IMR-90 (cell line): ENCODE measurements at places on chromosomes 7 and 10. TPM values are rescaled to one million over a fixed set of nuclear protein-coding genes. Genes with fewer than 3 reads are reported as not detected.
A peak's percentile ranks its signal among the peaks of the same experiment; 100 is the strongest.

DNA sequence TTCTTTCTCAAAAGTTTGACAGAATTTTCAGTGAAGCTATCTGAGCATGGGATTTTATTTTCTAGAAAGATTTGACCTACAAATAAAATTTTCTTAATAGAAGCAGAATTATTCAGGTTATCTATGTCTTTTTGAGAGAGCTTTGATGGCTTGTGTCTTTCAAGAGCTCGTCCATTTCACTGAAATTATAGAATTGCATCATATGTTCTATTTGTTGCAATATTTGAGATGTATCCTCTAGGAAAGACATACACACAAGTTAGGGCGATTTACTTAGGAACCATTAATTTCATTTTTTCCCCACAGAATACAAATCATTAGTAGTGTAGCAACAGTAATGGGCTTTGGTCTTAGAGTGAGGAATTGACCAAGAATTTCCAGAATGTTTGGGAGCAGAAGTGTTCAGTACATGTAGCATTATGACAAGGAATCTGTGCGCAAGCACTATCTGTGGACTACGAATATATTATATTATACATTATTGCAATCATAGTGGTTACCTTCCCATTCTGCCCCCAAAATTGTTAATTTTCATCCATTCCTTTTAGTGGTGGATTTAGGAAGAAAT, 12.8 kb upstream of the COL17A1 start:
- H3K27ac ChIP-seq, result no peak overlapping the region
- no peak overlapping the region for H3K4me3 ChIP-seq
- DNase-seq, result peak; percentile 49
- H3K36me3 ChIP-seq, result no peaks in the 10 kb centered on the region
- peaks cover 2% of the 10 kb centered on the region; the same call in 1 of the 2 replicates for H3K4me1 ChIP-seq
- no peaks in the 10 kb centered on the region for H3K27me3 ChIP-seq

GRCh38 chr10:69853064-69853463, 51.4 kb downstream of the COL13A1 start:
- H3K36me3 ChIP-seq, result no peaks in the 10 kb centered on the region
- H3K4me3 ChIP-seq, result no peak overlapping the region
- H3K4me1 ChIP-seq, result no peaks in the 10 kb centered on the region; the same call in 1 of the 2 replicates
- no peak for DNase-seq
- no peaks in the 10 kb centered on the region for H3K27me3 ChIP-seq

DNA sequence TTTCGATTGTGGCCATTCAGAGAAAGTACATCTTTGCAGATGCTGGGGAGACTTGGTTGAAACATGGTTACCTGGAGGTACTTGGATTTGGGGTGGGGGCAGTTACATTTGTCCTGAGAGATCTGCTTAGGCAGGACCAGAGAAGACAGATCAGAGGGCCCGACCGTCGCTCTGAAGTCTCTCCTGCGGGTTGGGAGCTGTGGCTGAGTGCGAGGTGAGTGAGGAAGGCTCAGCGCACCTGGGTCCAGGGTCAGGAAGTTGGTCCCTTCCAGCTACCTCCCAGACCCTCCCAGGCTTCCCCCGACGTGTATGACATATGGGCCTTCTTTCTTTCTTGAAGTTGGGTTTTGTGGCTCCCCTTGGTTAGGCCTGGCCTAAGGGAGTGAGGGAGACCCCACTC, 56.3 kb downstream of the LHPP start:
- H3K36me3 ChIP-seq, result no peaks in the 10 kb centered on the region
- H3K27me3 ChIP-seq, result peaks cover 2% of the 10 kb centered on the region; the same call in 1 of the 2 replicates
- no peaks in the 10 kb centered on the region; the same call in 1 of the 2 replicates for H3K4me1 ChIP-seq
- H3K27ac ChIP-seq, result no peak overlapping the region
- H3K4me3 ChIP-seq, result no peak overlapping the region

STAG3 gene
- 0.28 and 0.36 TPM in 2 replicates for total RNA-seq

DNA sequence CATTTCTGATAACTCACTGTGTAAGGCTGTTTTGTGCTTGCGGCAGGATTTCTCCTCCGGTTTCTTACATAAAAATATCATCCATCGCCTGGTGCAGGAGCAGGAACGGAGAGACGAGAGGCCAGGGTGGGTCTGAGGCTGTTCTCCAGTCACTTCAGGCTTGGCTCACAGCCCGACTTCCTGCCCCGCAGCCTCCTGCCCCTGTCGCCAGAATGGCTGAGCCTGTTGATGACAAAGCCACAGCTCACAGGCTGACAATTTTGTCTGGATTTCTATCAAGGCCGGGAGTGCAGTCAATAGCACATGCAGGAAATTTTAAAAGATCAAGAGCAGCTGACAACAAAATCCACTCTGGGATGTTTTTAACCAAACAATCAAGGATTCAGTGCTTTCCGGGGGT, 229.7 kb upstream of the ZNF32 start:
- H3K27ac ChIP-seq, result peak overlapping the region; percentile 34; the same call in 1 of the 2 replicates
- peaks cover 14% of the 10 kb centered on the region for H3K4me1 ChIP-seq
- DNase-seq, result no peak
- H3K36me3 ChIP-seq, result no peaks in the 10 kb centered on the region
- no peaks in the 10 kb centered on the region for H3K27me3 ChIP-seq
